ENCODE measurements at places on chromosomes 6 and 20.
A peak's percentile ranks its signal among the peaks of the same experiment; 100 is the strongest.

DNA sequence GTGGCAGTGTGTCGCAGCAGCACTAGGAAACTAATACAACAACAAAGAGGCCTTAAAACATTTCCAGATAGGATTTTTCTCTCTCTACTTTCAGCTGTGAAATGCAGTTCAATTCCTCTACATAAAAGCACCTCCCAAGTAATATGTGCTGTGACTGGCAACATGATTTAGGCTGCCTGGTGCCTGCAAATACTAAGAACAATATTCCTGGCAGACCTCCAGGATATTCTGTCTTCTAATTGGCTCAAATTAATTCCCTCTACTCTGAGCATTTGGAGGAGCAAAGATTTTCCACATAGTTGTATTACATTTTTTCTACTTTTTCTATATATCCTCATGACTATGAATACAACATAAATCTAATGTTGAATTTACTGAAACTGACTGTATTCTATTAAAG lies 33.2 kb downstream of the SCGN start:
- no peak for DNase-seq

DNA sequence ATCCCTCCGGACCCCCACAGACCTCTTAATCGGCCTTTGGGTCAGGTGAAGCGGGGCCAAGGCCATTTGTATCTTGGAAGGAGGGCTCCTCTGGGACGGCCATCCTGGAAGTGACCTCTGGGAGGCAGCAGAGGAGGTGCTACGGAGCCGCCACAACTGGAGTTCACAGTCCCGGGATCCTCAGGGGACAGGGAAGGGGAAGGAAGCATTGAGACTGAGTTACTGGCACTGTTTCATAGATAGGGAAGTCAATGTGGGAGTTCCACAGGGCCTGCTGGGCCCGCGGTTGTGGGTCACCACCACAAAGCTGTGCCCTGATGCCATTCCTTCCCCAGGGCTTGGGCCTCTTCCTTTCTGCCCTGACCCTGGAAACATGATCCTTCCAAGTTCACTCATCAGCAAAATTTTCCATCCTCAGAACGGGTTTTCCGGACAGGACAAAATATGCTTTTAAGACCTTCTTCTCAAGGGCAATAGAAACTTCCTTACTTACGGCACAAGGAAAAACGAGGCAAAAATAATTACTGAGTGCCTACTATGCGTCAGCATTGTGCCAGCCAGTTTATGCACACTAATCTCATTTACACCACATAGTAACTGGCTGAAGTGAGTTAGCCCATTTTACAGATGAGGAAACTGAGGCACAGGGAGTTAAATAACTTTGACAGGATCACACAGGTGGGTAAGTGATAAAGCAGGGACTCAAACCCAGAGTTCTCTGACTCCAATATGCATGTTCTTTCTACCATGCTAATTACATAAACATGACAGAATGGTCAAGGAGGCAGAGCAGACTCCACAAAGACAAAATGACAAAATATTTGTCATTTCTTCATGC lies 143.8 kb downstream of the UNC5CL start:
- DNase-seq: no peak

GRCh38 chr20:62219992-62220665 lies at the start of gene HRH3:
Gene HRH3, minus strand, starts transcription at chr20:62220278. Its CDS starts 308 bp downstream, at chr20:62219970.
- DNase-seq: peak; percentile 87

DNA sequence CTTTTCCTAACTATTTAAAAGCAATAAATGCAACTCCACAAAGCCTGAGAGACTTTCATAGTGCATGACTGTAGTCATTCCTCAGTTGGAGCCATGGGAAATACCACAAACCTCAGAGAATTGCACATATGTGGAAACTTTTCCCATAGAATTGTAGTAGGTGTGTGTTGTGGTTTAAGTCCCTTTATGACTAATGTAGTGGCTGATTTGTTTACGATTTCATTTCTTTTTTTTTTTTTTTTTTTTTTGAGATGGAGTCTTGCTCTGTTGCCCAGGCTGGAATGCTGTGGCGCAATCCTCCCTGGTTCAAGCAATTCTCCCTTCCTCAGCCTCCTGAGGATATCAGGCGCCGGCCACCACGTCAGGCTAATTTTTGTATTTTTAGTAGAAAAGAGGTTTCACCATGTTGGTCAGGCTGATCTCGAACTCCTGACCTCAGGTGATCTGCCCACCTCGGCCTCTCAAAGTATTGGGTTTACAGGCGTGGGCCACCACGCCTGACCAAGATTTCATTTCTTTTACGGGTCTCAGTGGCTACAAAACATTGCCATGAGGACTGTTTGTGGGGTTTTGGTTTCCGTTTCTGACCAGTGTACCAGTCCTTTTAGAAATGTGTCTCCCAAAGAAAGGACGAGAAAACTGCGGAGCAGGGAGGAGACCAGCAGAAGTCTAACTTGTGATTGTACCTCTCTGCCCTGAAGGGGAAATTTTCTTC lies 212.1 kb upstream of the MARCKS start:
- no peak for DNase-seq

- DNase-seq: no peak
Observed at GRCh38 chr6:23343610-23344306, 774.4 kb downstream of the HDGFL1 start.

- DNase-seq: no peak
Observed at GRCh38 chr20:64063389-64064144, 569 bp downstream of the TCEA2 start.

DNA sequence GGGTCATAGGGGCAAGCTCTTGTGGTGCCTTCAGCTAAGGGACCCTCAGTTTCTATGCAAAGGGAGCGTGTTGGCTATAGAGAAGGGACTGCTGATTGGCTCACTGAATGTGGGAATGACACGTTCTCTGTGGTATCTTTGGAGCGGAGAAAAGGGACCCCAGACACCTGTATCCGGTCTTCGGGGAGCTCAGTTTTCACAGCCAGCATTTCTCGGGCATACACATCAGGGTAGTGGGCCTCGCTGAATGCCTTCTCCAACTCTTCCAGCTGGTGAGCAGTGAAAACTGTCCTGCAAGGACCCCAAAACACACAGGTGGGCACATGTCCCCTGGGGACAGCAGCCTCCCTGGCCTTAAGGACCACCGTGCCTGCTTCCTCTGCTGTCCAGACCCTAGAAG lies 3.3 kb downstream of the VSX1 start:
- DNase-seq: no peak

DNA sequence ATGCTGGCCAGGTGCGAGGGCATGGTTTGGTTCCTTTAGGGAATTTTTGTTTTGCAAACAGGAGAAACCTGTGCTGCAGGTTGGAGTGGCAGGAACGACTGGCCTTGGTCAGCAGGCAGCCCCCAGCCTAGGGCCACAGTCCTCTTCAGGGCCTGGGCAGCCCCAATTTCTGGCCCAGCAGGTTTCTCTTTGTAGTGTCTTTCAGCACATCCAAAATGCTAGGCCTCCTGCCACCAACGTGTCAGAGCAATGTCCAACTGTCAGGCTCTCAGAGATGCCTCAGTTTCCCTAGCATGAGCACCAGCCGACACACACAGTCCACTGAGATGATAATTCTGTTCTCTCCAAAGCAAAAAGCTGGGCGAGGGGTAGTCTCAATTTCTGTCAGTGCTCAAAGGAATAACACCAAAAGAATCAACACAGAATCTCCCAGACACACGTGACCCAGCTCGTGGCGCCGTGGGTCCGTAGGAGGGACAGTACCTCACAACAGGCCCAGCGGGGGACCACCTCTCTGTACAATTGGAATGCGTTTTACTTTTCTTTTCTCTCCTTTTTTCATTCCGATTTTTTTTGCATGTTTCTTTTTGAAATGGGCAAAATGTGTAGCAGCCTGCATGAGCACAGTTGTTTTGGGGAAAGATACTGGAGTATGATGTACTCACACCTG lies 125.9 kb downstream of the TAF4 start:
- DNase-seq: no peak

DNA sequence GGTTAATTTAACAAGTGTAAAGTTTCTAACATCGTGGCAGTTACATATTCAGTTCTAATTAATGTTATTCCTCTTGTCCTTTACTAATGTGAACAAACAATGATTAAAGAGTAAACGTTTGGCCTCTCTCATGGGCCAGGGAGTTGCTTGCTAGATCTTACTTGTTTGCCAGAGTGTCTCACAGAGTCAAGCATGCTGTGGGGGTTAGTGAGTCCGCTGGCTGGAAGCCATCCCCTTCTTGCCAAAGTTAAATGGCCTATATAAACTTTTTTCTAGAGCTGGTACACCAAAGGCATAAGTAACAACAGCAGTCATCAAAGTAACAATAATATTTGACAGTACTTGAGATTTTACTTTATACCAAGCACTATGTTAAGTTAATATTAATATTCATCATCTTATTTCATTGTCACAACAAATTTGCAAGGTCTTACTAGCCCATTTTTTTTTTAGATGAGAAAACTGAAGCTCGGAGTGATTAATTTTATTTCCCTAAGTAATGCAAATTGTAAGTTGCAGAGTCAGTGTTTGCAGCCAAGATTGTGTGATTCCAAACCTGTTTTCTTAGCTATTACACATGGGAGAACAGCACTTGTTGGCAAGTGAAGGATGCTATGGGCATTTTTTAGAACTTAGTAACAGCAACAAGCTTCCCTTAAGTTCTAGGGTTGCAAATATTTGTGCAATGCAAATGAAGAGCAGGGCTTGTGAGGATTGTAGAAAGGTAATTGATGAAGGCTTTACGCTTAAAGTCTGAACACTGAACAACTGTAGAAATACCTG lies 224.5 kb downstream of the RFPL4B start:
- DNase-seq: no peak

DNA sequence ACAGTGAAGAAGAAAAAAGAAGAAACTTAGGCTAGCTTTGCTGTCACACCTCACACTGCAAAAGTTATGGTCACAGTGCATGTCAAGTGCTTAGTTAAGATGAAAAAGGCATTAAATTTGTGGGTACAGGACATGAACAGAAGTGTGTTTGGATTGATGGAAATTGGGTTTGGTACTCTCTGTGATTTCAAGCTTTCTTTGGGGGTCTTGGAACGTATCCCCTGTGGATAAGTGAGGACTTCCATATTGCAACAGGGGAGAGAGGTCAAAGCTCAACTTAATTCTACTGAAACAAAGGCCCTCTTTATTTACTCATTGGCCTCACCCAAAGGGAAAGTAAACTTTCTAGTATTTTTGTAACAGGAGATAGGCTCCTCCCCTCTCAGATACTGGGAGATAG lies 138.3 kb upstream of the FUT9 start:
- no peak for DNase-seq

DNA sequence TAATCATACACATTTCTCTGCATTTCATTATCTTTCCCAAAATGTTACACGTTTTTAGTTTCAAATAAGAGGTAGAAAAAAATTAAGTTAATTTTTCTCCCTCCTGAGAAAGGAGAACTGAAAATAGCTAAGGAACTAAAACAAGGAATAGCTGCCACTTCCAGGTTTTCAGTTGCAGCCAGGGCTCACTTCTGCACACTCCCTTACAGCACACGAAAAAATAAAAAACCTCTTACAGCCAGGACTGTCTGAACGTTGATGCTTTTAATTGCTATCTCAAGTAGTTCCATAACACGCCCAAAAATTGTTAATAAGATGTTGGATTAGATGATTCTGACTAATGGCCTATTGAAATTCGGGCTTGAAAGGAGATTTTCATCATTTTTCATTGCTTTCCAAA lies 153.7 kb upstream of the THBS2 start:
- no peak for DNase-seq

DNA sequence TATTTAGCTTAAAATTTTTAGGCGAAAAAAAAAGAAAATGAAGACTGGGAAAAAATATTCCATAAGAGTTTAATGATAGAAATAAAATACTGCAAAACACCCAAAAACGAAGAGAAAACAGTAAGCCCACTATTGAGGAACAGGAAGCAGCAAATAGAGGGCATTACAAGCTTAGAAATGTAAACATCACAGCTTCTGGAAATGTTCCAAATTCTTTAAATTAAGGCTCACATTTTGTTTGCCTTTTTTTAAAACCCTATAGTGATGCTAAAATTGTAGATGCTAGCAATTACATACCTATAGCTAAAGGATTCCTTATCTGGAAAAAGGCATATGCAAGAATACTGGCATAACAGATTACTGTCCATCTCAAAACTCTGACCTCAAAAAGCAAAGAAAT lies 248.6 kb downstream of the KHDRBS2 start:
- DNase-seq: no peak

DNA sequence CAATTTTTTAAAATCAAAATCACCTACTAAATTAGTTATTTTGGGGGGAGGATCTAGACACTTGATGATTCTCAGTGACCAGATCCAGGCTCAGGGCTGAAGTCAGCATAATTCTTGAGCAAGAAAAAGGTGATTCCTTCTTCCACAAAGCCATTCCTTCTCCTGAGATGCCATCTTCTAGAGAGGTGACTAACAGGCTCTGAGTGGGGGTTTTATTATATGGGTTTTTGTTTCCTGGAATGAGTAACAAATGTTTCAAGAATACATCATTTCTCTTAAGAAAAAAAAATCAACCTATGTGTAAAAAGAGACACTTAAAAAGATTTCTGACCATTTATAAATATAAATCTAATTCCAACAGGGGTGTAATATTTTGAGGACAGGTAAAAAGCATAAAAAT lies 154.3 kb downstream of the NFATC2 start:
- no peak for DNase-seq

Data from GM13976 (cell line).